ENCODE measurements at places on chromosomes 6 and 20.

DNA sequence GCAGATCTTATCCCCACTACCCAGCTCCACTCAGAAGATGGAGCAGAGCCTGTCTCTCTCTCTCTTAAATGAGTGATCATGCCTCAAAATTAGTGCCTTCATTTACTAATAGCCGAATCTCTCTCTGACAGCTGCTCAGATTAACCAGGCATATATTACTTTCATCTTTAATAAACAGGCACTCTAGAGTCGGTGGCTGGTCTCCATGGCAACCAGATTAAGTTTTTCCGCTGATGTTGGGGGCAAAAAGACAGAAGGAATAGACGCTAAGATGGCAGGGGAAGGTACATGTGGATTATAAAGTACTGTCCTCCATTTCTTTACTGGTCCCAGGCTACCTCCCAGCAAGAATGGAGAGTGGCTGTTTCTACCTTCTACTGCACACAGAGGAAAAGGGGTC lies 121.6 kb downstream of the QRSL1 start:
- no peak for DNase-seq

GRCh38 chr20:20343932-20344331 lies 24.0 kb upstream of the INSM1 start:
- no peak for DNase-seq

GRCh38 chr6:1797801-1798200 lies 188.1 kb downstream of the FOXC1 start:
- no peak for DNase-seq

DNA sequence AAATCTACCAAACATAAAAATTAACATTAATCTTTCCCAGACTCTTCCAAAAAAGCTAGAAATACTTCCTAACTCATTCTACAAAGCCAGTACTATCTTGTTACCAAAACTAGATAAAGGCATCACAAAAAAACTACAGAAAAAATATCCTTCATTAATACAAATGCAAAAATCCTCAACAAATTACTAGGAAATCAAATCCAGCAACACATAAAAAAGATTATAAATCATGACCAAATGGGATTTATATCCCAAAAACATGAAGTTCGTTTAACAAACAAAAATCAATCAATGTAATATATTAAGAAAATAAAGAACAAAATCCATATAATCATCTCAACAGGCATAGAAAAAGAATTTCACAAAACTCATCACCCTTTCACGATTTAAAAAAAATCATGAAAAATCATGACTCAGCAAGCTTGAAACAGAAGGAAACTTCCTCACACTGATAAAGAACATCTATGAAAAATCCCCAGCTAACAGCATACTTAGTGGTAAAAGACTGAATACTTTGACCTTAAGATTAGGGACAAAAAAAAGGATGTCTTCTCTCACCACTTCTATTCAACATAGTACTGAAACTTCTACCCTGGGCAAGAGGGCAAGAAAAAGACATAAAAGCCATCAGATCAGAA lies 43.2 kb downstream of the RANBP9 start:
- DNase-seq: no peak

DNA sequence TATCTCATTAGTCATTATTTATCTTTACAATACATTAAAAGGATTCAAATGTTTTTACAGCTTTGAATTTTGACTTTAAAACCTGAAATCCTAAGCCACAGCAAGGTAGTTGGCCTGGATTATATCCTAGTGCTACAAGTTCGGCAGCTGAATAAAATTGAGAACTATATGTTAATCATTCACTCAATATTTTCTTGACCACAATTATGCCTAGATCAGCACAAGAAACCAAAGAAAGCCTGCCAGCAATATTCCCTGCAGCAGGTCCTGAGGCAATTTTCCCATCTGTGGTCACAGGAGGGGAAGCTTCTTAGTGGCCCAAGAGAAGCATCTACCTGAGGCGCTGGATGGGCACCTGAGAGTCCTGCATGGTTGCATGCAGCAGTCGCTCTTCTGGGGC lies 183.5 kb downstream of the GMDS start:
- no peak for DNase-seq

GRCh38 chr6:155200012-155200411 lies 63.8 kb upstream of the CLDN20 start:
- DNase-seq: no peak

Measured in NCI-H1694 treated with DMSO at 0.1 percent for 48 hours (cell line).